ENCODE measurements at places on chromosomes 1 and 21.

DNA sequence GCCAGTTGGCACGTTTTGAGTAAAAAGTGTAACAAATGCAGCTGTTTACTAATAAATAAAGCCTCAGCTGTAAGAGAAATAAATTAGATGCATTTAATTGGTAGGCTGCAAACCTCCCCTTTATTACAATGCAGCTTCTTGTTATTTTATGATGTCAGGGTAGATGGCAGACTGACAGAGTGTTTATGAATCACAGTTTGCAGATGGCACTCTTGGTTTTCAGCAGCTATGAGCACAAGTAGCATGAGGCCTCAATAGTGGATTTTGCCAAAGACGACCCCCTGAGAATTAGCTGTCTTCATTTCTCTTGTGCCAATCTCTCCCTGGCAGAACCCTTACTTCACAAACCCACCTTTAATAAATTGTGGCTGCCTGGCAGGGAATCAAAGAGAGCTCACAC lies 161.2 kb upstream of the C1orf87 start:
- DNase-seq, result no peak

GRCh38 chr1:245651093-245651492 lies 496.3 kb downstream of the KIF26B start:
- DNase-seq, result no peak

DNA sequence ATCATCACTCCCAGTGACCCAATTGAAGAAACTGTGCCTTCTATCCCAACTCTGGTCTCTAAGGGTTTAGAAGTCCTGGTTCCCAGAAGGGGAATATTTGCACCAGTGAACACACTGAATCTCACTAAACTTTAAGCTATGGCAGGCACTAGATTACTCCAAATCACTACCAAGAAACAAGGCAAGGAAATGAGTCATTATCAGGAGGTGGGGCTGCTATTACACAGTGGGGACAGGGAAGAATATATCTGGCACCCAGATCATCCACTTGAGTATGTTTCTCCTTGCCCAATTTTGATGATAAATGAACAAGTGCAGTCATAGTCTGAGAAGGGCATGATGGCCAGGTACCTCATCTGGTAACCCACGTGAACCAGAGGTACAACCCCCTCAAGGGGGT lies 7.0 kb downstream of the MRPL9 start:
- DNase-seq, result no peak

DNA sequence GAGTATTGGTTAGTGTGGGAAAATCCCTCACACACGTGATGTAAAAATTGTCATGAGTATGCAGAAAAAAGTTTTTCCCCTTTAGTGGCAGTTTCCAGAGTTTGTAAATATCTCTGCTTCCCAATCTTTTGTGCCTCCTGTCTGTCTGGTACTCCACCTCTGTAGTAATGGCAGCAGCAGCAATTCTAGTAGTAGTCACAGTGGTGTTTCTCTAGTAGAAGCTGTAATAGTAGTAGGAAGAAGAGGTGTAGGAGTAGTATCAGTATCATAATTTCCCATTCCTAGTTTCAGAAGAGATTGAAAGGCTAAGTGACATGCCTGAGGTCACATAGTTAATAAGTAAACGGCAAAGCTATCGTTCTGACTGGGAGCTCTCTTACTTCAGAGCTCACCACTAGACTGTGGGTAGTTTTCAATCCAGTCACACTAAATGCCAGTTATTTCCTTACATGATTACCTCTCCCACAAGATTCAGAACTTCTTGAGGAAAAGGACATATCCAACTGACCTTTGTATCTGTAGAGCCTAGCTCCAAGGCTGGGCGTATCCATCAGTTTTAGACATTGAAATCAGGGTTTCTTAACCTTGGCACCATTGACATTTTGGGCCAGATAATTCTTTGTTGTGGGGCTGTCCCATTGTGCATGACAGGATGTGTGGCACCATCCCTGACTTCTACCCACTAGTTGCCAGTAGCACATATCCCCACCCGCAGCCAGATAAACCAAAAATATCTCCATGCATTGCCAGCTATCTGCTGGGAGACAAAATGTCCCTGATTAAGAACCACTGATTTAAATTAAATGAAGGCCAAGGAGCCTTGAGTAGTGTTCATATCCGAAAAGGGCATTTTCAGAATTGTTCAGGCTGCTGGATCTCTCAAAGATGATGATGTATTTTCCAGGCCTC lies 135.9 kb downstream of the FGGY start:
- peak; percentile 74 for DNase-seq

DNA sequence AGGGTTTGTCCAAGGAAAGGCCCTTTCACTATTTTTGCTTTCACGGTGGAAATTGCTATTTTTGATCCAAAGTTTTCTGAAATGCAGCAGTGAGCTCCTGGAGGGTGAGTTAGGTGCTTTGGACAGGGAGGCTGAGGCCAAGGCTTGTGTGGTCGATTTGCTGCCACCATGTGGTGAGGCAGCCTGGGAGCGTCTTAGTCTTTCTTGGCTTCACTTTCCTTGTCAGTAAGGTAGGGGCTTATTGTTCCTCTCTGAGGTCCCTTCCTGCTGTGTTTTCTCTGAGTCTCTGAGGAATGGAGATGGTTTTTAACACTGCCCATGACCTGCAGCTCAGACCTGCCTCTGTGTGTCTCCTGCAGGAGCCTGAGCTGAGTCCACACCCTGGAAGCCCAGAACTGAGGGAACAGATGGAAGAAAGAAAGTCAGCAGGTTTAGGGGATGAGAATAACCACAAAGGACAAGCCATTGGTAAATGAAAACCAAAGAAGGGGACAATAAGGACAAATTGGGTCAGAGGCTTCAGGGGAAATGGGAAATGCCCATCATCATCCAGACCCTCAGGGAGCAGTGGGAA lies 20.1 kb upstream of the S100A10 start:
- DNase-seq, result no peak

Data from esophagus muscularis mucosa (tissue), 4 donors.